ENCODE measurements at places on chromosomes 5 and 9.

DNA sequence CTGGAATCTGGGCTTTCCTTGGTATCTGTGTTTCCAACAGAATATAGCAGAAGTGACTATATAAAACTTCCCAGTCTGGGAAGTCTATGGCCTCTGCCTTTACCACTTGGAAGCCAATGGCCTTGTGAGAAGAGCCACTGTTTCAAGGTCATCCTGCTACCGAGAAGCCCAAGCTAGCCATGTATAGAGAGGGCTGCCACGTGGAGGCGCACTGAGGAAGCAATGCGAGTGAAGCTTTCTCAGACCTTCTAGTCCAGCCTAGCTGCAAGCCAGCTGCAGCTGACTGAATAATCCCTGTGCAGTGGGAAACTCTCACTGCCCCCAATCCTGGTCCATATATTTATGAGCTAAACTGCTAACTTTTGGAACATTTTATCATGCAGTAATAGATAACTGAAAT is 661.8 kb upstream of the RIOK2 start:
- DNase-seq: no peak

- no peak for DNase-seq
These were observed 150.3 kb downstream of the AUH start for GRCh38 chr9:91211414-91211813.

GRCh38 chr5:57761513-57761912 is 278.9 kb upstream of the ACTBL2 start:
- DNase-seq: no peak

DNA sequence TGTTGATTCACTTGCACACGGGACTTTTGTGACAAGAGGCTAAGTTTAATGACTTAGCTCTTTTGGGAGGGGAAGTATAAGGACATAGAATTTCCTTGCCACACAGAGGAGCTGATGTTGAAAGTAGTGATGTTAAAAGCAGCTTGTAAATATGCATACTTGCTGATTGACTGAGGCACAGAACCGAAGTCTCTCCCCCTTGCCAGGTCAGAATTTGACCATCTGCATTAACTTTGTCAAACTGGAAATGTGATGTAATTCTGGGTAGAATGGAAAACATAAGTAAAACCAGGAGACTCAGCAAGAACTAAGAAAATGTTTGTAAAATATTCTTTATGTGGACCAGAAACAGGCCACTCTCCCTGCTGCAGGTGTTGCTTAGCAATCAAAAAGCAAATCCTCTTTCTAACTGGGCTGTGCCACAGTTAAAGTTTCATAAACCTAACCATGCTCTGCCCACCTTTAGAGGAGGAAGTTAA is 284.2 kb downstream of the NR3C1 start:
- DNase-seq: no peak

DNA sequence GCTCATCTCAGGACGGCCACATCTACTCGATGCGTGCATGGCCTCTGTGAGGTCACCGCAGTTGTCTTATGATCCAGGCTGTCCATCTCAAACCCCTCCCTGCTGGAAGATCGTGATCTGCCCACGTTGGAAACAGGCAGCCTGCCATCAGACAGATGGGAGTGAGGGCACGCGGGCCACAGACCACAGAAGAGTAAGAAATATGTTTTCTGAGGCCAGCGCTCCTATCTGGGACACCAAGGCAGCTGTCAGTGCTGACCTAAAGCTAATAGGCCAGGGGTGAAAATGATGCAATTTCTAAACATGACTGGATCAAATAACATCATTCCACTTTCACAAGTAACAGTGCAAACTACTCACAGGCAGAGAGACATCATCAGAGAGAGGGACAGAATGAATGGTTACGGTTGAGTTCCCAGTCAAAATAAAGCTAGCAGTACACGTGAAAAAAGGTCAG is 57.1 kb upstream of the CER1 start:
- no peak for DNase-seq

GRCh38 chr5:58407042-58407719 is 52.7 kb downstream of the PLK2 start:
- DNase-seq: no peak

DNA sequence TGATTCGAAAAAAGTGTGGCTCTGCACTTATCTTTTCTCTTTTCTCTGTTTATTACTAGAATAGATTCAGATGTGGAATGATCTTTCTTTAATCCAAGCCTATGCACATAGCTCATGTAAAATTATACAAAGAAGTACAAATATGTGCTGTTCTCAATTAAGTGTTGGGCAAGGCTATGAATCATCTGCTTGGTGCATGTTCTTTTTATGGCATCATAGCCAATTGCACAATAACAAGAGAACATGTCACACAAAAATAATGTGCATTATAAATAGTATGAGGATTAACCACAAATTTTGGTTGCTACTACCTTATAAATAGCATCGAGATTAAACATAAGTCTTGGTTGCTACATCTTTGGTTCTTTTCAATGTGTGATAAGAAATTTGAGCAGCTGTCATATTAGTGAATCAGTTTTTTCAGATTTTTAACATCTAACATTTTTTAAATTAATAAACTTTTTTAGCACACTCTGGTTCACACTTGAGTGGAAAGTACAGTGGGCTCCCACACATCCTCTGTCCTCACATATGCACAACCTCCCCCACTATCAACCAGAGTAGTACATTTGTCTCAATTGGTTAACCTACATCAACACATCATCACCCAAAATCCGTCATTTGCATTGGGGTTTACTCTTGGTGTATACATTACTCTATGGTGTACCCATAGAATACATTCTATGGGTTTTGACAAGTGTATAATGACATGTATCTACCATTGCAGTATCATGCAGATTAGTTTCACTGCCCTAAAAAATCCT is 6.8 kb upstream of the RECK start:
- no peak for DNase-seq

GRCh38 chr9:93120846-93121315 is 13.2 kb downstream of the NINJ1 start:
- DNase-seq: no peak

GRCh38 chr5:173969167-173970049 is 19.6 kb upstream of the C5orf47 start:
- DNase-seq: no peak

- DNase-seq: no peak
These were observed 24.0 kb upstream of the F2RL1 start for GRCh38 chr5:76794871-76795270.

DNA sequence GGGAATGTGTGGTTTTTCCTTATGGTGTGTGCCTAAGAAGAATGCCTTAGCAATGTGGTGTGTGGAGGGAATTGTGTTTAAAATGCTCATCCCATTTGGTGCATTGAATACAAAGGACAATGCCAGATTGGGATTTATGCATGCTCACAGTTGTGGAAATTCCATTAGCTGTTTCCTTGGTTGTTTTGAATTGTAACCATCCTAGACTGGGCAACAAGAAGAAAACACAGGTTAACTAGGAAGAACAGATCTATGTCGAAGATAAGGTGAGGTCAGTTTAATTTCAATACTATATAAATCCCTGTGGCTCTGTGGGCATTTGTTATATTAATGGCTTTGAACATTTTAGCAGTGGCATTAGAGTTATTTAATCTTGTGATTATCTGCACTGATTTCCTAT is 266.8 kb downstream of the MAT2B start:
- no peak for DNase-seq

DNA sequence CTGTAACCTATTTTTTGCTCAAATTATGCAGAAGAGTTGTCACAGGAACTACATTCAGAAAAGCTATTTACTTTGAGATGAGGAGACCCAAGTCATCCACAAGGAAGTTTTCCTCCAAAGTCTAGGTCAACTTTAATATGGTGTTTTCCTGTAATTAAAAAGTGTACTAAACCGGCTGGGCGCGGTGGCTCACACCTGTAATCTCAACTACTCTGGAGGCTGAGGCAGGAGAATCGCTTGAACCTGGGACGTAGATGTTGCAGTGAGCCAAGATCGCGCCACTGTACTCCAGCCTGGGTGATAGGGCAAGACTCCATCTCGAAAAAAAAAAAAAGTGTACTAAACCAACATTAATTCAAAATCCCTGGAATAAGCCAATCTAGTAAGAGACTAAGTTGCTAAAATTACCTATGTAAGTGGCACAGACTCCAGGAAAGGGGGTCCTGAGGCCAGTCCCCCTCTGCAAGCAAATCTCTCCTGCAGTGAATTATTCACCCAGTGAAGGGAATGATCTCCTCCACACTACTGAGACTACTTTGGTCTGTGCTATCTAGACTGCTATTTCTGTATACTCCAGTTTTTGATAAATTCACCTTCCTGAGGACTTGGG is 38.9 kb downstream of the FNBP1 start:
- DNase-seq: no peak

GRCh38 chr5:26942481-26942880 is 95.9 kb downstream of the CDH9 start:
- DNase-seq: no peak

DNA sequence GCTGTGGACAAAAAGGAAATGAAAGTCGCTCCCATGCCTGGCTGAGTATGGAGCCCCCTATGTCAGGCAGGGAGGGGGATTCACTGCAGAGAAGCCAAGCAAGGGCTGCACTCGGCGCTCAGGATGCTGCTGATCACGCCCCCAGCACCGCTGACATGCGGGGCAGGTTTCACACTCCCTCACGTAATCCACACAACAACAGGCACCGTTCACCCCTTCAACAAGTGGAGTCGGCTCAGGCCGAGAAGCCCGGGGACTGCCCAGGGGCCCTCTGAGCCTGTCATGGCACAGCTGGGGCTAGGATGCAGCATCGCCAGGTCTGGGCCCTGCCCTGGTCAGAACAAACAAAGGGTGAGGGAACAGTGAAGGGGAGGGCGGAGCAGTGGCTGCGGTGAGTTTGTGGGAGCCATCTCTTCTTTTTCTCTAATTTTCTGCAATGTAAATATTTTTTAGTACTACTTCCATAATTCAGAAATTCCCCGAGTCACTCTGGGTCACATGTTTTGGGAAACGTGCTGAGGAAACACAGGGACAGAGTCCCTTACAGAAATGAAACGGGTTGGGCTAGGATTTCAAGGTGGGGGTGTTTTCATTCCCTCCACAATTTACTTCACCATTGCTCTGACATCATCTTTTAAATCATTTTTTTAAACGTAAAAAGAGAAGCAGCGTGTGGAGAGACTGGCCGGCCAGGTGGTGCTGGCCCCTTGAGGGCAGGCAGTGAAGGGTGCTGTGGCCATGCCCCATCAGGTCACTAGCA is 49.8 kb downstream of the PRRT1B start:
- DNase-seq: no peak

GRCh38 chr5:140554454-140554853 is 2.8 kb downstream of the SRA1 start:
- no peak for DNase-seq

DNA sequence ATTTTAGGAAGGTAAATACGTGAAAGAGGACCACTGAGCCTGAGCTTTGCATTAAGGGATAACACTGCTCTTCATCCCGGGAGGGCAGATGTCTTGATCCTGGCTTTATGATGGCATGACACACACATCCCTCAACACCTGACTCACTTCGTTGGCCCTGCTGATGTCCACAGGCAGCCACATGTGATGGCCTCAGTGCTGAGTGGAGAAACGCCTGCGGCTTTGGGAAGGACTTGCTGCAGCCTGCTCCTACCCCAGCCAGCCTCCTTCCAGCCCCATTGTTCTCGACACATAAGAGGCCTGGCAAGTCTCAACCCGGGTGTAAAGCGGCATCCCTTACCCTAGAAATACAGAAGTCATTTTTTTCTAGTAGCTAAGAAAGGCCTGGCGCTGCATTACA is 169.0 kb downstream of the SYK start:
- DNase-seq: no peak

DNA sequence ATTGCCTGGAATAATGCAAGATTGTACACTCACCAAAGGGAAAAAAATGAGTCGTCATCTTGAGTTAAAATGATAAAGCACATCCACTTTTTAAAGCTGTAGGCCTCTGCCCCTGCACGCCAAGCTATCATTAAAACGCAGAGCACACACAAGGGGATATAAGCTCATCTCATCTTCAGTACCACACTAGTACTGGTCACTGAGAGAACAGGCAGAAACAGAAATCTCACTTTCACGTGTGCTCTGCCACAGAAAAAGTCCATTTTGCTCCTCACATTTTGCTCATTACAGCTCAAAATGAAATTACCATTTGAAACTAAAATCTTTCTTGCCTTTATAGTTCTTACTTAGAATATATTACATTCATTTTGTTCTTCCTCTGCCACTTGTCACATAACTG is 99.2 kb upstream of the SLC30A5 start:
- DNase-seq: no peak

- no peak for DNase-seq
These were observed 29.8 kb upstream of the ALDOB start for GRCh38 chr9:101465326-101465915.

DNA sequence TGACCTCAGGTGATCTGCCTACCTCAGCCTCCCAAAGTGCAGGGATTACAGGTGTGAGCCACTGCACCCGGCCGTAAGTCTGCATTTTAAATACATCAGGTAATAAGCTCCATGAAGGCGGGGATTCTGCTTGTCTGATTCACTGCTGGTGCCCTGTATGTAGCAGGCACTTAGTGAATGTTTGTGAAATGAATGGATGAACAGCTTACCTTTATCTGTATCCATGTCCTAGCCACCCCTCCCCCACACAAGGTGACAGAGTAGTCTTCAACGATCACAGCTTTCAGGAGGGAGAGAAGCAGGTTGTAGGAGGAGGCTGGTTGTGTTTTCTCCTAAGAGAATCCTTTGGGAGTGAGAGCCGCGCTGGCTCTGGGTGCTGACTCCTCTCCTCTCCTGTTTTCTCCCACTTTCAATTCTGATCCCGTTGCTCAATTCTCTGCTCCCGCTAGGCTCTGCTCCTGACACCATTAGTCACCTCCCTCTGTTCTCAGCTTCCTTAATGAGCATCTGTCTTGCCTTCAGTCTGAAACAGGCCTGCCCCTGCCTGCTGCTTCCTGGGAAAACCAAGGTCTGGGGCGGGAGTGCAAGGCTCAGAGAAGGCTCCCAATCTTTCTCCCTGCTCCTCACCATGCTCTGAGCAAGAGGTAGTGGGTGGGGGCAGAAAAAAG is 88.8 kb upstream of the CTNNA1 start:
- DNase-seq: no peak

GRCh38 chr5:125847561-125847960 is 575.6 kb upstream of the GRAMD2B start:
- no peak for DNase-seq

DNA sequence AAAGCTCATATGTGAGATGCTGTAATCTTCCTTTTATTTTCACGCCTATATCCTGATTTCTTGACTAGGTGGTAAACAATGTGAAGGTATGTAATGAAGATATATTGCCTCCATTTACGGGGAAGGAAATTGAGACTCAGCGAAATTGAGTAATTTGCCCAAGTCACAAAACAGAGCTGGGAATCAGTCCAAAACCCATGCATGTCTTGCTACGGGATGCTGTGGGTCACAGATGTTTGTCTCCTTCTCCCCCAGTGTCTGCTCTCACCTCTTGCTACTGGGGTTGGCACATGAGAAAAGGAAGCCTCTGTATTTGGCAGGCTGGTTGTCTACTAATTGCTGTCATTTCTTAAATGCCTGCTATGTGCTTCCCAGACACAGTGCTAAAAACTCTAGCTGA is 53.7 kb upstream of the TEX48 start:
- DNase-seq: no peak

GRCh38 chr9:93574900-93575795 is 1.2 kb upstream of the PHF2 start:
- peak; percentile 58 for DNase-seq

GRCh38 chr9:89522261-89522958 is 24.5 kb upstream of the SEMA4D start:
- DNase-seq: no peak

GRCh38 chr5:159536646-159537045 is 206.4 kb upstream of the IL12B start:
- no peak for DNase-seq

All from right atrium auricular region (tissue), 2 donors.